Endothelial cell of umbilical vein (primary cell): ENCODE measurements at places on chromosomes 12 and 14.
A peak's percentile ranks its signal among the peaks of the same experiment; 100 is the strongest.

GRCh38 chr12:127145929-127146789, 1120.8 kb upstream of the TMEM132C start:
- no peak for DNase-seq

- DNase-seq: peak; percentile 8
Observed at GRCh38 chr14:74425525-74426201, 347 bp downstream of the SYNDIG1L start.

- DNase-seq: peak; percentile 70
Observed at GRCh38 chr12:82857276-82857675, 170.6 kb downstream of the TMTC2 start.

DNA sequence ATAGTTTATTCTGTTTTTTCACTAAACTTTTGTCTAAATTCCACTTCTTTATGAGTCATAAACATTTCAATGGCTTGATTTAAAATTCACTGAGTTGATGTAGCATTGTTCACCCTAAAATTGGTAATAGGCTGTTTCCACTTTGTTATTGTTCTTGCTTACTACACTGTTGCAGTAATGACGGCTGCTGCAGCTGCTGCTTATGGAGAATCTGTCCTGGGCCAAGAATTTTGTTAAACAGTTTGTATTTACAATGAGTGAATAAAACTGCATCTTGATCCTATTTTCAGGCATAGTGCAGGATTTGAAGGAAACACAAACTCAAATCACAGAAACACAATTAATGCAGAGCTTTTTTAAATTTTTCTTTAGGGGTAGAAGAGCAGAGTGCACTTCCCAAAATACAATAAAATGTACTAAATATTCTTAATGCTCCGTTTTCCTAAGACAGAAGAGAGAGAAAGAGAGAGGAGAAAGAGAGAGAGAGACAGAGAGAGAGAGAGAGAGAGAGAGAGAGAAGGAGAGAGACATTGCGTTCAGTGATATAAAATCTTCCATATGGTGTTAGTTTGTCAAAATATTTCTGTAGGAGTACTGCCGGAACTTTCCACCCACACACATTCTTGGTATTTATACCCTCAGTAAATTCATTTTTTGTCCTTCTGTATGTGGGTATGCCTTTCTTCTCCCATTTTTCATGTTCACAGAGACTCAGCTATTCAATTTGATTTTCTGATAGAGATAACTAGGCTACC, 266.4 kb downstream of the LRFN5 start:
- DNase-seq: no peak

- no peak for DNase-seq
Observed at GRCh38 chr14:58066115-58066514, 85.9 kb downstream of the ARMH4 start.

- DNase-seq: no peak
Observed at GRCh38 chr14:24032727-24033418, 18.9 kb upstream of the CARMIL3 start.

DNA sequence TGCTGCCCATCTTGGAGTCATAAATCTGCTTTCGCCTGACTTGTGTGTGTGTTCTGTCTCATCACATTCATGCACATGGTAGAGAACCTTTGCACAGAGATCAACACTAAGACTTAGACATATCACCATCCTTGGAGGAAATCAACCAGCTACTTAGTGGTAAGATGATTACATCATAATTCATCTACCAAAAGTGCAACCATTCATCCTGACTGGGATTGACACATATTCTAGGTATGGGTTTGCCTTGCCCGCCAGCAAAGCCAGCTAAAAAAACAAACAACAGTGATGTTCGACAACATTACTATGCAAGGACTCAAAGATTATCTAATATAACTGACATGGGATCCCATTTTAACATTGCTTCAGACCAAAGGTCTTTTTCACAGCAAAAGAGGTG, 228.7 kb downstream of the NUAK1 start:
- no peak for DNase-seq

- no peak for DNase-seq
Observed at GRCh38 chr12:26150736-26151450, 26.1 kb upstream of the BHLHE41 start.

- peak; percentile 30 for DNase-seq
Observed at GRCh38 chr14:89242652-89243279, 174.3 kb downstream of the FOXN3 start.

- DNase-seq: no peak
Observed at GRCh38 chr14:97976861-97977260, 1179.7 kb downstream of the VRK1 start.

DNA sequence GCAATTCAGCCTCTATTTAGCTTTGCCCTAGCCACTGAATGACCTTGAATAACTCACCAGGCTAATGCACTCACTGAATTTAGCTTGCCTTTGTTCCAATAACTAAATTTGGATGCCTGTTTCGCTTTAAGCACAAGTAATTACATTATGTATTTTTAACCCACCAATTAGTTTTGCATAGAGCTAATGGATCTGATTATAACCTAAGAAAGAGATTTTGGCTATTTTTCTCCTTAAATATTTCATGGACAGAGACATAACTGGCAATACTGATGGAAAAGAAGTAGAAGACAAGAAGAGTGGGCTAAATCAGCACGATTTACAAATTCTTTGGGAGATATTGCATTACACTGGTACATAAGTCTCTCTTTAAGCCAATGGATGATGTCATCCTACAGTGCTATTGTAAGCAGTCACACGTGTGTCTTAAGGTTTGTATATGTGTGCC, 85.7 kb downstream of the AKAP6 start:
- DNase-seq: peak; percentile 9

DNA sequence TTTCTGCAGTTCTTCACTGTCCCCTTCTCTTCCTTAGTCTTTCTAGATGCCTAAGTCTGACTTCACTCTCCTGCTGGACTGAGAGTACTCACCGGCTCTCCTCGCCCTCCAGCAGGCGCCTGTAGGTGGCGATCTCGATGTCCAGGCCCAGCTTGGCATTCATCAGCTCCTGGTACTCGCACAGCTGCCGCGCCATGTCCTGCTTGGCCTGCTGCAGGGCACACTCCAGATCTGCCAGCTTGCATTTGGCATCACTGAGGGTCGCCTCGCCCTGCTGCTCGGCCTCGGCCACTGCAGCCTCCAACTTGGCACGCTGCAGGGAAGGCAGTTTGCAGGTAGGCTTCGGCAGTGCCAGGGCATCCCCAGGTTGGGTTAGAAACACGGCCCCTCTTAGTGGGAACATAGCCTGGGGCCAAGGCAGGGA, 5.2 kb downstream of the KRT84 start:
- peak; percentile 20 for DNase-seq

GRCh38 chr12:68048648-68049297, 59.5 kb downstream of the IFNG-AS1 start:
- DNase-seq: no peak

DNA sequence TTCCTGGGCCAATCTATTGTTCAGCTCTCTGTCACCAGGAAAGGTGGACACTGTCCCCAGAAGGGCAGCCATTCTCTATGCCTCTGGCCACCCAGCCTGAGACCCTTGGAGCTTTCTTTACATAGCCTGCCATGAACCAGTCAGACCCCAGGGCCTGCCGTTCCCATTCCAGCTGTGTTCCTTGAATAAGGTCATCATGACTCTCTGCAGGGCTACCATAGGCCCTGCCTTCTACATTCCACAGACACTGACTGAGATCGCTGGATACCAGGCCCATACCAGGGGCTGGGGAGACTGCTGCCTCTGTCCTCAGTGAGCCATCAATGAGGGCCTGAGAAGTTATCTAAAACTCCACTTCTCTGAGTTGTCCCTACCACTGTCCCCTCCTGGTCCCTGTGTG, 75.5 kb downstream of the SYNE3 start:
- DNase-seq: no peak

DNA sequence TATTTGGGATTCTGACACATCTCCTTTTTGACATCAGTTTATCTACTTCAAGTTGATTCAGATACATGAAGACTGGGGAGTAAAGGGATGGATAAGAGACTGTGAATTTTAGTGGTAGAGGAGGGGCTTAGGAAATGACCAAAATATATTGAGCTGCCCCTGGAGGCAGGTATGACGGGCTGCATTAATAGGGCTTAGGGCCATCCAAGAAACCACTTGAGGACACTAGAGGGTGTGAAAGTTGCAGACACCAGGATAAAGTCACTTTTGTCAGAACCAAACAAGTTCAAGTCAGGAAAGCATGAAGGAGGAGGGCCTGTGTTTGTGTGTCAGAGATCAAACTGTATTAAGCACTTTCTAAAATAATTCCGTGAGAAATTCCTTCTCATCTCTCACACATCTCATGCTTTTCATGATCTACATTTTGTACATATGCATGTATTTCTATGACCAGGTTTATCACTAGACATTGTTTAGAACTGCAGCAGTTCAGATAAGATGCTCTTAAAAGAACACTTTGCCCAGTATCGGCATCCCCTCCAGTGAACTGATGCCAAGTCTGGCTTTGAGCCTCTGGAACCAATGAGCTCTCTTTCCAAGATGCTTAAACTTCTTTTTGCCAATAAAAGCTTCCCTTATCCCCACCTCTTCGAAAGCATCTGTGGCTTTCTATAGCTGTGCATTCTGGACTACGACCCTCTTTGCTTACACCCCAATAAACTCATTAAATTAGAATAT, 136.9 kb downstream of the SLC38A1 start:
- DNase-seq: no peak

- DNase-seq: no peak
Observed at GRCh38 chr14:41604721-41605531, 1.8 kb upstream of the LRFN5 start.

GRCh38 chr14:104404922-104405321, 174.6 kb upstream of the C14orf180 start:
- DNase-seq: no peak

GRCh38 chr12:19200261-19200660, 70.7 kb downstream of the PLEKHA5 start:
- no peak for DNase-seq

- peak; percentile 55 for DNase-seq
Observed at GRCh38 chr12:111636209-111636945, 37.3 kb upstream of the ATXN2 start.

- DNase-seq: no peak
Observed at GRCh38 chr14:86124328-86124727, 594.4 kb downstream of the FLRT2 start.

- DNase-seq: no peak
Observed at GRCh38 chr12:90562671-90563070, 392.3 kb downstream of the CCER1 start.

GRCh38 chr12:14968478-14968877, 4.4 kb upstream of the PDE6H start:
- no peak for DNase-seq

DNA sequence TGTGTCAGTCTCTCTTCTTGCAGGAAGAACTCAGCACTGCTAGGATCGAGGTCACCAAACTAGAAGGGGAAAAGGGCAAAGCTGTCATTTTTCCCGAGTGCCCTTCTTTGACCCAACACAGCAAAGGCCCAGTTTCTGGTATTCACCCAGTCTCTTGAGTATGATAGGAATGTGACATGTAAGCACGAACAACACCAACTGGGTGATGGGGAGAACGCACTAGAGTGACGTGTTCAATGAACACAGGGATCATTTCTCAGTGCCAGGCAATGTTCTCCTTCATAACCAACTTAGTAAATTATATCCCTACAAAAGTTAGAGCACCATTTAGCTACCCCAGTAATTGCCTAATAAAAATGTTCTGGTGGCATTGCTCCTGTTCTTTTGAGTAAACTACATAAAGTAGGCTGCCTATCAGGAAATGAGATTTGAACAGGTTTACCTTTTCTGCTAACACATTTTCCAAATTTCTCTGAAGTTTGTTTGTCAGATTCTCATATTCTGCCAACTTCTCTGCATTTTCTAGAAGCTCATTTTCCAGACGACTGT, 64.5 kb downstream of the NIN start:
- DNase-seq: no peak

DNA sequence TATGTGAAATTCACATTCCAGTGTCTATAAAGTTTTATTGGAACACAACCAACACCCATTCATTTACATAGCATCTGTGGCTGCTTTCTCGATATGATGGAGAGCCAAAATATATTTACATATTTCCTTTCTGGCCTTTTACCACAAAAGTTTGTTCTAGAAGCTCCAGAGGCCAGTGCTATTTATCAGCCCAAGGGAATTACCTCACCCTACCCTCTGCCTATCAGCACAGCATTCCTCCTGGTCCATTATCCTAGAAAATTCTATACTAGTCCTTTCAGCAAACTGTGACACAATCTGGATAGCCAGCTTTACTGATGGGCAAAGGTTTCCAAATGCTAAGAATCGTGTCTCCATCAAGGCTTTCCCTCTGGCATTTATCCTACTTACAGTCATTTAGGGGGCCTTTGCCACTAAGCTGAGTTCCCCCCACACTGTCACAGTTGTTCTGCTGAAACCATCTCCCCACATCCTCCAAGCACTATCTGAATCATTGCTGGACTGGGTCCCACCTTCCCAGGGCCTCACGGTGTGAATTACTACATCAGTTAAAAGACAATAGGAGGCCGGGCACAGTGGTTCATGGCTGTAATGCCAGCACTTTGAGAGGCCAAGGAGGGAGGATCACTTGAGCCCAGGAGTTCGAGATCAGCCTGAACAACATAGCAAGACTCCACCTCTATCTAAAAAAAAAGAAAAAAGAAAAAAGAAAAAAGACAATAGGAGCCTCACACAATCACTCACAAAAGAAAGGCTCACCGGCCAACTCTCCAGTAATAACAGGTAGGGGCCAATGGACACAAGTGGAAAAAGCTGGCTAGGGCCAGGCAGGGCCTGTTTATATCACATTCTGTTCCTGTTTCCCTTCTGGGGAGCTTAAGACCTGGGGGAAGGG, 12.1 kb downstream of the SYNE3 start:
- peak; percentile 50 for DNase-seq

DNA sequence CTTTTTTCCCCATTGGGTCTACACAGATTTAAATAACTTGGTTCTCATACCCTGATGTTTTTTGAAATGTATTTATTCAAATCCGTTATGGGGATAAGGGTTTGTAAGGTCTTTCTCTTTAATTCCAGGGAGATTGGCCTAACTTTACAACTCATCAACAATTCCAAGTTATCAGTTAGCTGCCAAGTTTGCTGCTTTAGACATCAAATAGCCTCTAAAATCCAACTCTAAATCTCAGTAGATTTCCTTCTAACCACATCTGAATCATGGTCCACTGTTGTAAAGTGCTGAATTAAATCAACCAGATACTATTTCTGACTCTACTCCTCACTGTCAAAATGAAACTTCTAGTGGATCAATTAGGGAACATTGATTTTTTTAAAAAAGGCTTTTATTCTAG, 364.1 kb upstream of the E2F7 start:
- no peak for DNase-seq

DNA sequence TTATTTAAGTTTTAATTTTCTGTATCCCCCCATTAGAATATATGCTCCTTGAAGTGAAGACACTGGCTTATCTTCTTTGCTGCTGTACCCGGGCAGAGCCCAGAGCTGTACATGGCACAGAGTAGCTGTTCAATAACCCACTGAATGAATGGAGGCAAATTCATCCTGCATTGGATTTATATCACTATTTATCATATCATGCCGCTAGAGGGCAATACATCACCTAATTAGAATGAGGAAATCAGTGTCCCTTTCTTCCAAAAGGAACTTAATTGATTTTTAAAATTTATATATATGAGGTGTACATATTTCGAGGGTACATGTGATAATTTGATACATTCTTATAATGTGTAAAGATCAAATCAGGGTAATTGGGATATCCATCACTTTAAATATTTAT, 89.2 kb upstream of the TMEM260 start:
- DNase-seq: peak; percentile 44

- no peak for DNase-seq
Observed at GRCh38 chr14:35416108-35416750, 11.7 kb upstream of the NFKBIA start.
